Stimulated activated CD8-positive, alpha-beta memory T cell treated with anti-CD3 and anti-CD28 coated beads, Interleukin-15, amount 100 ng/mL, for 24 hours (primary cell): ENCODE measurements at places on chromosomes 13 and 19.

DNA sequence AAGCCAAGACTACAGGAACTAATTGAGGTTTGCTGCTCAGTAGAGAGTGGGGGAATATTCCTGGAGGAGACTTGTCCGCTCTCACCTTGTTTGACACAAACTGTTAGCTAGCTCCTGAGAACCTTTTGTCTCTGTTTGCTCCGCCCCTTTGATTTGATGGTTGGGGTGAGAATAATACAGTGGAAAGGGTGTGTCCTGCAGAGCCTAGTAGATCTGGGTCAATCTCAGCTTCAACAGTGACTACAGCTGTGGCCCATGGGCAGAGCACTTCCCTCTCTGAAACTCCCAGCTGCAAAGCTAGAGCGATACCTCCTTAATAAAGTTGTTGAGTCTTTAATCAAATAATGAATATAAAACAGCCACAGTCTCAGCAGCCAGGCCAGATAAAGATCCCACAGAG, 576.7 kb downstream of the DIAPH3 start:
- no peak for DNase-seq

DNA sequence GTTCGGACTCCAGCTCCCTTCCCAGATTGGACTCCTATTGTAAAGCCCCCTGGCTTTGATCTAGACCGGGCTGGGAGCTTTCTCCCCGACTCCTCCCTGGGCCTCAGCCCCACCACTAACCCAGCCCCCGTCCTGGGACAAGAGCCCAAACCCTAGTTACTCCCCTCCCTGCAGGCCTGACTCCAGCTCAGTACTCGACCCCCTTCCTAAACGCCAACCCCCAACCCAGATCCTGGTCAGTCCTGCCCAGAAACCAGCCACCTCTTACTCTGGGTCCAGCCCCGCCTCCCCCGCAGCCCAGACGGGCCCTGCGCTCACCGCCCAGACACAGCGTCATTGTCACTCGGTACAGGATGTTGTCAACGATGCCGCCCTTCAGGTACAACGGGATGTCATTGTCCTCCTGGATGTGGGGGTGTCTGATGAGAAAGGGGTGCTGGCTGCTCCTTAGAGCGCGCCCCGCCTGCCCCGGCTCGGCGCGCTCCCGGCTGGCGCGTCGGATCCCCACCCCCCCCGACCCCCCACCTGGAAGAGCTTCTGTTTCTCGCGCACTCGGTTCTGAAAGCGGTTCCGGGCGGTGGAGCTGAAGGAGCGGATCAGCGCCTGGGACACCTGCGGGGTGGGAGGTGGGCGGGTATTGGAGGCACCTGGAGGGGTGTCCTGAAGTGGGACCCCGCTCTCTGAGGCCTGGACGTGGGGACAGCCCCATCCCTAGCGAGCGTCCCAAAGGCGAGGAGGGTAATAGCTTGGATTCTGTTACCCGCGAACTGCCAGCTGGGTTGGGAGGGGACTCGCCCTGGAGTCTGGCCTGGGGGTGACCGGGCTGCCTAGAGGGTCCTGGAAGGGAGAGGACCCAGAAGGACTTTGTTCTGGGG, 866 bp downstream of the COX7A1 start:
- no peak for DNase-seq

- DNase-seq = no peak
Measured at GRCh38 chr13:43431841-43432240, 354.9 kb downstream of the ENOX1 start.

DNA sequence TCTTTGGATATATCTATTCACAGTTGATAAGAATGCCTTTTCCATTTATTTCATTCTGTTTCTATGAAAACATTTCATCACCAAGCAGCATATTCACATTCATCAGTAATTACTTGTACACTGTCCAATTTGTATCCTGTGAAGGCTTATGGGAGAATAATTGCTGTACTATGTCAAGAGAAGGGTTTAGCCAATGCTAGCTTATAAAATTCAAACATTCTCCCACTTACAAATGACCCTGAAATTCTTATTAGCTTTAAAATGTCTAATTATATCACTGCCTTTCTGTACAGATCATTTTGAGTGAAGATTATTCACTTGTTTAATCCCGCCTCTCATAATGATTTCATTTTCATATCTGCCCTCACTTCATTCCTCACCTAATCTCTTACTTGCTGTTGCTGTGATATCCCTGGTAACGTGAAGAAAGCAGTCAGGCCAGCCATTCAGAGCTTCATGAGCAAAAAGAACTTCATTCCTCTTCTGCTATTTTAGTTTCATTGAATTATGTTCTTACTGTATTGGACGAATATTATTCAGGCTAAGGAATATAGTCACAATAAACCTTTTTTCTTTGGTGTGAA, 778.7 kb downstream of the OLFM4 start:
- no peak for DNase-seq

- DNase-seq = no peak
Measured at GRCh38 chr19:46635920-46636761, at the start of gene GNG8. Gene GNG8, minus strand, starts transcription at chr19:46636202. Its CDS starts 1,520 bp downstream, at chr19:46634682.

- DNase-seq = no peak
Measured at GRCh38 chr19:28463493-28464053, 749.4 kb downstream of the UQCRFS1 start.

- DNase-seq = no peak
Measured at GRCh38 chr13:103140001-103140671, 73.9 kb upstream of the SLC10A2 start.

DNA sequence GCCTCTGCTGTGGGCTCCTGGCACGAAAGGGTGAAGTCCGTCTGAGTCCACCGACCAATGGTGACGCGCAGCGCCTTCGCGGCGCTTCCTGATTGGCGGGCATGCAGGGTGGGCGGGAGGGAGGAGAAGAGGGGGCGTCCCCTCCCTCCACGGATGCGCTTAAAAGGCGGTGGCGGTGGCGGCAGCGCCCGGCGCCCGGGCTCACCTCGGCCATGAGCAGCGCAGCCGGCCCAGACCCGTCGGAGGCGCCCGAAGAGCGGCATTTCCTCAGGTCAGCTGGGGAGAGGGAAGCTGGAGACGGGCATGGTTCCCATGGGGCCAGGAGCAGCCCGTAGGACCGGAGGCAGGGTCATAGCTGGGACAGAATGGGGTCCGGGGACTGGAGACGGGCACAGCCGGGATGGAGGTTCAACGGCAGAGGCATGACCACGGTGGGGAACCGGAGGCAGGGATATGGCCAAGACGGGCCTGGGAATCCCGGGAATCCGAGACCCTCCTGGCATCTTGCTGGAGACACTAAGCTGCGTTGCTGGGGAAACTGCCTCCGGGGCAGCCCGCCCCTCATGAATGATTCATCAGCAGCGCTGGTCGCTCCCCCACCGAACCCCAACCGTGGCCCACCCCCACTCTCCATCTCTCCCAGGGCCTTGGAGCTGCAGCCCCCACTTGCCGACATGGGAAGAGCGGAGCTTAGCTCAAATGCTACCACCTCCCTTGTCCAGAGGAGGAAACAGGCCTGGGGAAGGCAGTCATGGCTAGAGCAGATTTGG, at the start of gene YJEFN3:
Gene YJEFN3, plus strand, starts transcription at position 191 of the 770 bp plus-strand sequence. Its CDS starts 22 bp downstream, at position 213.
- DNase-seq = no peak

DNA sequence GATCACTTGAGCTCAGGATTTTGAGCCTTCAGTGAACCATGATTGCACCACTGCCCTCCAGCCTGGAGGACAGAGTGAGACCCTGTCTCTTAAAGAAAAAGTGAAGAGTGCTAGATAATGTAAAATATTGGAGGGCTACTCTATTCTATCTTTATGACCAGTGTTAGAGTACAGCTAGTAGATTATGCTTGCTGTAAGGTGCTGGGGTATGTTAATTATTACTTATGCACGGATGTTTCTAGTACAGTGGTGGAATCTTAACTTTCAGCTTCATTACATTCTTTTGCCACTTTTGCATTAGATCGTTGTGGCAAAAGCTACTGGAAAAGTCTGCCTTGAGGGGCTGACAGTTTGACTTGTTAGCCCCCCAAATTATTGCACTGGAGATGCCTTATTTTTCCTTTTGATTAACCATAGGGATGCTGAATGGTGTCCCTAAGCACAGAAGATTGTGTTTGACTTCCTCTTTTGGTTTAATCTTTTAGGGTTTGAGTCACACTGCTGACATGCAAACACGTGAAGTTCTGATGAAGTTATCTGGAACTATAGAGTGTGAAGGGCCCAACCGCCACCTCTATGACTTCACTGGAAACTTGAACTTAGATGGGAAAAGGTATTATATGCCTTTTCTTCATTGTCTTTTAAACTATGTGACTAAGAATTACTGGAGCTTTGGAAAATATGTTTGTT, 169.8 kb downstream of the ATP8A2 start:
- DNase-seq = no peak

GRCh38 chr19:3145909-3146676, 10.3 kb downstream of the GNA15 start:
- DNase-seq = no peak

GRCh38 chr19:38046254-38047048, 139.4 kb downstream of the SIPA1L3 start:
- no peak for DNase-seq

- no peak for DNase-seq
Measured at GRCh38 chr13:106819413-106820180, 251.7 kb upstream of the ARGLU1 start.

DNA sequence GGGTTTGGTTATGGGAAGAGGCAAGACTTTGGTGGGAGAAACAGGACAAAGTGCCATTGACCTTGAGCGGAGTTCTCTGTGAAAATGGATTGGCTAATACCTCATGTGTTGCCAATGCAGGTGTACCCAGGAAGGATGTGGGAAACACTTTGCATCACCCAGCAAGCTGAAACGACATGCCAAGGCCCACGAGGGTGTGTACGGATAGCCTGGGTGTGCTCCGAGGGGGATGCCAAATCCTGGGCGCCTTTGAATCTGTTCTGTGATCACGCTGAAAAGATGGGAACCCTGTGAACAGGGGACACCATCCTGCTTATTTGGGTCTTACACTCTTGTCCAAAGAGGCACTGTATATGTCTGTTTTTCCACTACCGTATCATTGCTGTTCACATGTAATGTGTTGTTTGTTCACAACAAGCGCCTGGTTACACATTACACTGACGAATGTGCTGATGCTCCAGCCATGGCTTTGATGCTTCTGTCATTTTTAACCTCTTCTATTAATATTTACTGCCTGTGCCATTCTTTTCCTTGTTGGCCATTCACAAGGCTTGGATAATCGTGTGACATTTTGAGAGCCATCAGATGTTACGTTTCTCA, 8.3 kb downstream of the GTF3A start:
- no peak for DNase-seq

- DNase-seq = no peak
Measured at GRCh38 chr13:23799945-23800344, 89.3 kb downstream of the MIPEP start.

DNA sequence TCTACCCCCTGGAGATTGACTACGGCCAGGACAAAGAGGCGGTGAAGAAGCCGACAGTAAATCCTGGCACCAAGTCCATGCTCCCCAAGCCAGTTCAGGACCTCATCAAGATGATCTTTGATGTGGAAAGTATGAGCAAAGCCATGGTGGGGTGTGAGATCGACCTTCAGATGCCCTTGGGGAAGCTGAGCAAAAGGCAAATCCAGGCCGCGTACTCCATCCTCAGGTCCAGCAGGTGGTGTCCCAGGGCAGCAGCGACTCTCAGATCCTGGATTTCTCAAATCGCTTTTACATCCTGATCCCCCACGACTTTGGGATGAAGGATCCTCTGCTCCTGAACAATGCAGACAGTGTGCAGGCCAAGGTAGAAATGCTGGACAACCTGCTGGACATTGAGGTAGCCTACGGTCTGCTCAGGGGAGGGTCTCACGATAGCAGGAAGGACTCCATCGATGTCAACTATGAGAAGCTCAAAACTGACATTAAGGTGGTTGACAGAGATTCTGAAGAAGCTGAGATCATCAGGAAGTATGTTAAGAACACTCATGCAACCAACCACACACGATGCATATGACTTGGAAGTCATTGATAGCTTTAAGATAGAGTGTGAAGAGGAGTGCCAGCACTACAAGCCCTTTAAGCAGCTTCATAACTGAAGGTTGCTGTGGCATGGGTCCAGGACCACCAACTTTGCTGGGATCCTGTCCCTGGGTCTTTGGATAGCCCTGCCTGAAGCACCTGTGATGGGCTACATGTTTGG, 24.0 kb upstream of the ANKRD10 start:
- no peak for DNase-seq

DNA sequence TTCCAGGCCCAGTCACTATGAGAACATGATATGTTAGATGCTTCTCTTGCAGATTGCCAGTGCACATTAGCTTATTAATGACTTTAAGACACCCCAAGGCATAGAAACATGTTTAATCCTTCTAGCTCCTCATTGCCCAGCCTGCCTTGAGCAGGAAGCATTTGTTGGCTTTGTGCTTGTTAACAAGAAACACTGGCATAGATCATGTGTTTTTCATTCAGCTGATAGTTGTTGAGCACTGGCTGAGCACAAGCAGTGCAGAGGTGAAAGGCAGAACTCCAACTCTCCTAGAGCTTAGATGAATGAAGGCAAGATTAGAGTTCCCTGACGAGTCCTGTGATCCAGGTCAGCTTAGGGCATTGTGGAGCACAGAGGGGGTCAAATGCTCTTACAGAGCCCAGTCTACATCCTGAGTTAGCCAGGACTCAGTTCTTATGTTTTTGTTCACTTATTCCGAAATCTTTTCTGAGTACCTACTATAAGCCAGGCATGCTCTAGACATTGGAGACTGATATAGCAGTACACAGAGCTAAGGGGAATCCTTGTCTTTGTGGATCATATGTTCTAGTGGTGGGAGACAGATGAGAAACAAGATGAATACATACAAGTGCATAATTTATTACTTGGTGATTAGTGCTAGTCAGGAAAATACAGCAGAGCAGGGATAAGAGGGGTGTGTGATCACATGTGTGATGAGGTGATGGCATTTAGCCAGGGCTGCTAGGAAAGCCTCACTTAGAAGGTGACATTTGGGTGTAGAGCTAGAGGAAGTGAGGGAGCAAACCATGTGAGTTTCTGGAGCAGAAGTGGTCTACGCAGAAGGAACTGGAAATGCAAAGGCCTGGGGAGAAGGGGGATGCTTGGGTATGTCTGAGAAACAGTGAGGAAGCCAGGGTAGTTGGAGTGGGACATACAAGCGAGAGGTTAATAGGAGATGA, 101.2 kb downstream of the WASF3 start:
- no peak for DNase-seq

GRCh38 chr19:29326351-29326750, 113.4 kb upstream of the UQCRFS1 start:
- no peak for DNase-seq

DNA sequence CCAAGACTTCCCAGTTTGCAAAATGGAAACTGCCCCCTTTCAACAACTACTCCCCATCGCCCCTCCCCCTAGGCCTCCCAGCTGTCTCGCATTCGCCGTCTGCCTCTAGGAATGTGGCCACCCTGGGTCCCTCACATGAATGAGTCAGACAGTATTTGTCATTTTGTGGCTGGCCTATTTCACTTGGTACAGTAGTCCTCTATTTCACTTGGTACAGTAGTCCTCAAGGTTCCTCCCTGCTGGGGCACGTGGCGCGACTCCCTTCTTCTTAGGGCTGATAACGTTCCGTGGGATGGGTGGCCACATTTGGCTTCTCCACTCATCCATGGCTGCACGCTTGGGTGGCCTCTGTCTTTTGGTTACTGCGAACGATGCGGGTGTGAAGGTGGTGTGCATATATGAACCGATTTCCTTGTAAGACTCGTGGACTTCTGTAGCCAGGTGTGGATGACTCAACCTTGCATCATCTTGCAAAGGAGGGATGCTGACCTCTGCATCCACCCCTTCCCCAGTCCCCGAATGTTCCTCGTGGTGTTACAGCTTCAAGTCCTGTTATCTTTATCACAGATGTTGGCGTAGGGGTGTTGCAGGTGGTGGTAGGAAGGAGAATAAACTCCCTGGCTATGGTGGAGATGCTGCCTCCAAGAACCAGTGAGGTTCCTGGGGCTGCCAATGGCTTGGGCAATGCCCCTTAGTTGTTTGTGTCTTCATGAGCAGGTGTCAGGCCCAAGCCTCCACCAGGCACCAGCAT, 112.1 kb upstream of the SOX1 start:
- DNase-seq = no peak

GRCh38 chr19:19534556-19535265, 3.4 kb upstream of the CILP2 start:
- no peak for DNase-seq
